Activated CD4-positive, alpha-beta T cell treated with anti-CD3 and anti-CD28 coated beads for 48 hours (primary cell): ENCODE measurements at places on chromosomes 1 and 21.

GRCh38 chr21:46185716-46186115 is 1.5 kb upstream of the SPATC1L start:
- no peak for DNase-seq

DNA sequence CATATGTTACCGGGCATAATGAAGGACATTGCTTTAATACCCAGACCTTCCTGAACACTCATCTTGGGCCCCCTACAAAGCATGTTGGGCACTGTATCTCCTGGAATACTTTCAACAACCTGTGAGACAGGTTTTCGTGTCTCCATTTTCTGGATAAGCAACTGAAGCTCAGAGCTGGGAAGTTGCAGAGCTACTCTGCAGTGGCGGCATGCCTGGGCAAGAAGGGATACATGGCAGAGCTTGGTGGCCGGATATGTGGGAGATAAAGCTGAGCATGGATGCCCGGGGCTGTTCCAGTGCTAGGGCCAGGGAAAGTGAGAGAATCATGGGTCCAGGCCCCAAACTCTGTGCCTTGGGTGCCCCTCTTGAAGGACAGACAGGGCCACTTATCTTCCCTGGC is 71.6 kb upstream of the KCND3 start:
- no peak for DNase-seq

DNA sequence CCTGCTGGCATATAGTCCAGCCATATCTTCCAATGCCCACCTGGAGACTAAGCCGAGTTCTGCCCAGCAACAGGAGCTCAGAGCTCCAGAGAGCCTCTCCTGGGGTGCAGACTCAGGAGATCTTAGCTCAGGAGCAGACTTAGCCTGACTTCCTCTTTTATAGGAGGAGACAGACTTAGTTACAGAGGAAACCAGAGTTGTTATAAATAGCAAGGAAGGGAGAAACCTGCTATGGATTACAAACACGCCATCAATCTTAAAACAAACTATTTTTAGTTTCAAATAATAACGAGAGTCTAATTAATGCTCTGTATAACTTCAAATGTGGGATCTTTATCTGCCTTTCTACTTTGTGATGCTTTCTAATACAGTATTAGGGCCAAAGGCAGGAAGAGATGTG is 3.3 kb upstream of the KIF21B start:
- no peak for DNase-seq

GRCh38 chr1:206911064-206911663 is 10.6 kb downstream of the FCMR start:
- peak; percentile 51 for DNase-seq

DNA sequence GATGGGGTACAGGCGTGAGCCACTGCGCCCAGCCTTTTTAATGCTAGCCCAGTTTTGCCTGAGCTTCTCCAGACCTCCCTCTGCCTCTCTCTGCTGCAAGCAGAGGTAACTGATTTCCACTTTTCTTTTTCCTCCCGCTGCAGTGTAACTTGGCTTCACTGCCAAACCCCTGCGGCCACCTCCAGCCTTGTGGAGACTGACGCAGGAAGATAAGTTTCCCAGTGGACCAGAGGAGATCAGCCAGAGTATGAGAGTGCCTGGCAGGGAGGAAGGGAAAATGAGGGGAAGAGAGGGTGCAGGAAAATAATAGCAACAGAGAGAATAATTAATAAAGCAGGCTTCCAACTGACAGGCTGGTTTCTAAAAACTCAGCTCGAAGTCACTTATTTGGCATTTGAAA is 143.7 kb downstream of the PCNX2 start:
- no peak for DNase-seq

- peak; percentile 28 for DNase-seq
Observed at GRCh38 chr1:159881622-159882526, 18.1 kb downstream of the CFAP45 start.

DNA sequence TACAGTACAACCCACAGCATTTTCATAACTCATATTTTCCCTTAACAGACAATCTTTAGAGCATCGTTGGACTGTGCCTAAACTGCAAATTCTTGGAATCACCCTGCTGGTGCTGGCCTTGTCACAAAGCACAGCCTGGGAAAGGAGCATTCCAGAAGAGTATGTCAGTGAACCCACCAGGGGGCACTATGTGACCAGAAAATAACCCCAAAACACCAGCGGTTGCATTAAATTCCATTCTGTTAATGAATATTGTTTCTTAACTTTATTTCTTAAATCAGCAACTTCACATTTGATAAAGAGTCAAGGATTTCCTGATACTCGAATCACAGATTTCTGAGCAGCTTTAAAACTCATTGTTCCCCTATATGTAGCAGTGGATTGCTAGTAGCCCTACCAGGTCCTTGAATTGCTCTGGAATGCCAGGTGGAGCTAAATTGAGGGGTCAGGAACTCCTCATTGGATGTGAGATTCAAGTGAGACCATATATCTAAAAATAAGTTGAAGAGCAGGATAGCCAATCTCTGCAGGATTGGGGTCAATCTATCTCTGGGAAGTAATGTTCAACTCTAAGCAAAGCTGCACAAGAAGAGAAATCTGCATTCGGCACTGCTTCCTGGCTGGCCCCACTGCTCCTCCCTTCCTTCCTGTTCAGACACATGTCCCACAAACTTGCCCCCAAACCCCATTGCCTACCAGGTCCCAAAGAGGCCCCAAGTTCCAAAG is 12.7 kb upstream of the RAB4A start:
- peak; percentile 67 for DNase-seq

GRCh38 chr1:192657760-192658159 is 21.8 kb downstream of the RGS13 start:
- DNase-seq, result no peak

- DNase-seq, result no peak
Observed at GRCh38 chr21:26739189-26739588, 106.0 kb downstream of the ADAMTS1 start.

DNA sequence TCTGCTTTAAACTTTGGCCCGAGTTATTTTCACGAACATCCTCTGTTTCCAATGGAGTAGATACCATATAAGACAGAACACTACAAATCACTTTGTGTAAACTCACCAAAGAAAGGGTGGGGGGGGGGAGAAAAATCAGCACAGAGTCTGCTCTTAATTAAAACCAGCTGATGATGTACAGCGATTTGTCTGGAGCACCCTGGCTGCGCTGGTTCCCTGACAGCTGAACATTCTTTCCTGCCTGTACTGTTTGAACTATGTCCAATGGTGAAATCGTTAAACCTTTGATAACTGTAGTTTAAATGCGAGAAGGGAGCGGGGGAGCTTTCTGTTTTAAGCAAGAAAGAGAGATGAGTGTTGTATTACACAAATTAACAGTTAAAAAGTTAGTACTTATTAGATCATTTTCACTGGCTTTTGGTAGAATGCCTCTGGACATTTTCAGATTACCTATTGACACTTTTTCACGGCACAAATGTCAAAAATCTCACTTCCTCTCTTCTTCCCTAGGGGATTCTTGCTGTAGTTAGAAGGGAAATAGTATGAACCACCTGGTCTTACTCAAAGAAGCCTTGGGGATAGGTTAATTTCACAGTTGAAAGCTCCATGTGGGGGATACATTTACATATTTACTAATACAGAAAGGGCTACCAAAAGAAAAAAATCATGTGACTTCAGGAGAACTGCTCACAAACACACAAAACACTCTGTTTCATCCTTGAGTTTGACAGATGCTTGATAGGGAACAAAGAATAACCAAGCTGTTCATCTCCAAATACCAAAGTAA is 140.2 kb upstream of the RUNX1 start:
- DNase-seq, result no peak

GRCh38 chr1:149848340-149849110 is 50.8 kb upstream of the BOLA1 start:
- no peak for DNase-seq

- no peak for DNase-seq
Observed at GRCh38 chr1:14189381-14189780, 409.1 kb upstream of the KAZN start.

- no peak for DNase-seq
Observed at GRCh38 chr1:109156916-109157385, 43.0 kb downstream of the ELAPOR1 start.

- no peak for DNase-seq
Observed at GRCh38 chr1:199778324-199778955, 249.1 kb upstream of the NR5A2 start.

- no peak for DNase-seq
Observed at GRCh38 chr1:29465755-29466154, 229.4 kb downstream of the PTPRU start.

- DNase-seq, result peak; percentile 19
Observed at GRCh38 chr21:45208627-45208951, 79.1 kb downstream of the POFUT2 start.

DNA sequence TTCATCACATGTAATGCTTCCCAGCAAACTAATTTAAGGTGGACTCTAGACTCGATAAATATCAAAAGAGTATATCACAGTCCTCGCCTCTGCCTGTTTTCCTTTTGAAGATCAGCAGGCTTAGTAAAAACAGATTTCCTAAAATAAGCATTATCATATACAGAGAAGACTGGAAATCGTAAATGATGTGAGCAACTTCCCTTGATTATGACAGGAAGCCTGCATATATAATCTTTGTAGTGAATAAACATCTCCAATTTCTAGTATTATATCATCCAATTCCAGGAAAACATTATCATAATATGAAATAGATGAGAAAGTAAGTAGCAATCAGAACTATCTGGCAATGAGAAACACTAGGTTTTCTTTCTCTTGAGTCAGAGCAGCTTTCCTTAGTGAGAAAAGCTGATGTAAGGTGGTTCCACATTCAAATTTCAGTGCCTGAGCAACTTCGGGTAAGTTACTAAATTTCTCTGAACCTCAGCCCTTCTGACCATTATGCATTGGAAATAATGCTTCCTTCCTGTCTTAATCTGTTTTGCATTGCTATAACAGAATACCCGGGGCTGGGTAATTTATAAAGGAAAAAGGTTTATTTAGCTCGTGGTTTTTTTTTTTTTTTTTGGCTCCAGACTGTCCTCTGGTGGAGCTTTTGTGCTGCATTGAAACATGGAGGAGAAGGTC is 12.6 kb upstream of the POU2F1 start:
- DNase-seq, result no peak

- DNase-seq, result no peak
Observed at GRCh38 chr1:192696082-192696481, 60.1 kb downstream of the RGS13 start.

DNA sequence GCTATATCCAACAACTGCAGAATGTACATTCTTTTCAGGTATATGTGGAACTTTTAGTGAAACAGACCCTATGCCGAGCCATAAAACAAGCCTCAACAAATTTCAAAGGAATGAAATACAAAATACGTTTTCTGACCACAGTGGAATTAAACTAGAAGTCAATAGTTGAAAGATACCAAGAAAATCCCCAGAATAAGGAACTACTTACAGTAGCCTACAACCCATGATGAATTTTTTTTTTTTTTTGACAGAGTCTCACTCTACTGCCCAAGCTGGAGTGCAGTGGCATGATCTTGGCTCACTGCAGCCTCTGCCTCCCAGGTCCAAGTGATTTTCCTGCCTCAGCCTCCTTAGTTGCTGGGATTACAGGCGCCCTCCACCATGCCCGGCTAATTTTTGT is 83.4 kb downstream of the RUNX3 start:
- no peak for DNase-seq

DNA sequence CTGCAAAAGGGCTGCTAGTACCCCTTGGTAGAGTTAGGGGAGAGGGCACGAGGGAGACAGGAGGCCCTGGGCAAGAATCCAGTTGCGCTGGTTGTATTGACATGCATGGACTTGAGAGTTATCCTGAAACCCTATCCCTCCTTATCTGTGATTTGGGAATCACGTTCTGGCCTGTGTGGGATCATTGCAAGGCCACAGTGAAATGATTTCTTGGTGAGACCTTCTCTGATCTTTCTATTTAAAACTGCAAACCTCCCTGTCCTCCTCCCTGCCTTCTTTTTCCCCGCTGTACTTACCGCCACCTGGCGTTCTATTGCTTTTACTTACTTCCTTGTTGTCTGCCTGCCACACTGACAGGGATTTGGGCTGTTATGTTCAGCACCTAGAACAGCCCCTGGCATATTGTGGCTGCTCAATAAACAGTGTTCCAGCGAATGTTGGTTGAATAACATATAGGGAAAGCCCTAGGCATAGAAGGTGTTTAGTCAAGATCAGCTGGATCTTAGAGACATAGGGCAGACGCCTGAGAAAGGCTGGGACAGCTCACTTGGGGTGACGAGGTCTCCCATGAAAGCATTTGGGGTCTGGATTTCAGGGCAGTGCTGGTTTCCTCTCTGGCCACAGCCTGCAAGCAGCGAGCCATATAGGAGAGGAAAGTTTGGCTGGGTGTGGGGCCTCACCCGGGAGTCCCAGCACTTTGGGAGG is 25.6 kb downstream of the ALPL start:
- peak; percentile 27 for DNase-seq

GRCh38 chr1:231045286-231045685 is 5.2 kb upstream of the FAM89A start:
- DNase-seq, result no peak

GRCh38 chr21:45108808-45109781 is 34.7 kb downstream of the ADARB1 start:
- no peak for DNase-seq

- DNase-seq, result no peak
Observed at GRCh38 chr1:153929981-153930948, 7.5 kb upstream of the GATAD2B start.

- DNase-seq, result no peak
Observed at GRCh38 chr1:1755426-1755825, 22.8 kb downstream of the NADK start.

GRCh38 chr1:218996362-218996761 is 177.3 kb upstream of the LYPLAL1 start:
- DNase-seq, result no peak

DNA sequence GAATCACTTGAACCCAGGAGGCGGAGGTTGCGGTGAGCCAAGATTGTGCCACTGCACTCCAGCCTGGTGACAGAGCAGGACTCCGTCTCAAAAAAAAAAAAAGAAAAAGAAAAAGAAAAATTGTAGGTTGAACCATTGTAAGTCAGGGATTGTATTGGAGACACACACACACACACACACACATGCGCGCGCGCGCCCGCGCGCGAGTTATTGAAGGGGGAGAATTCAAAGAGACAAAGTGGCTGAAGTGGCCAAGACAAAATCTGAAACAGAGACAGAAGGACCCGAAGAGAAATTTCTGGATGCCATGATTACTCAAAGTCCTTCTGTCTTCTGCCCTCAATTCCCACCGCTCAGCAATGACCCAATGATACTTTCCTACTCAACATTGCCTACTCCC is 3.7 kb upstream of the KLHDC9 start:
- DNase-seq, result no peak

DNA sequence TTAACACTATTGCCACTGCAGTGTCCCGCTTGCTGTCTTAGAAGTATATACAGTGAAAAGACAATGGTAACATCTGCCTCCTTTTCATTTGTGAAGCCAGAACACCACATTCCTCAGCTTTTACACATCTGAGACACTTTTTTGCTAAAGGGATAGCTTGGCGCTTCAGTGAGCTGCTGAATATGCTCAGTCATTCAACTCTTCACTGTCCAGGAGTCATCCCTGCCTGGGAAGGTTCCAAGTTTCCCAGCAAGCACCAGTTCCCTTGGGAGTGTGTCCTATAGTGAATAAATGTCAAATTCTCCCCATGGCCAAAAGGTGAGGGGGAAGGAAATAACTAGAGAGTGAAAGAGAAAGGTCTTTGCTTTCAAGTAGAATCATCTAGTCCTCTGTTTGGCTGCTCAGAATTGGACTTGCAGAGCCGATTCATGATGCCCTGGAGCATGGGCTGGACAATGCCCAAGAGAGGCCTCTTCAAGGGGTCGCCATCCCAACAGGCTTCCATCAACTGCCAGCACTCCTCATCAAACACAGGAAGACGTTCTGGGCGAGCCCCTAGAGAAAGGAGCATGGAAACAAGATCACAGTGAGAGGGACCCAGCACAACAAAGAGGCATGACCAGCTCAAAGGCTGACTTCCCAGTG is 25.5 kb upstream of the RBBP5 start:
- DNase-seq, result no peak
